ENCODE measurements at places on chromosomes 12 and 14. TPM values are rescaled to one million over a fixed set of nuclear protein-coding genes. Genes with fewer than 3 reads are reported as not detected.
A peak's percentile ranks its signal among the peaks of the same experiment; 100 is the strongest.

Gene SYT1
- total RNA-seq: 19.5 TPM

Gene L3HYPDH
- total RNA-seq: 16.8 TPM

DNA sequence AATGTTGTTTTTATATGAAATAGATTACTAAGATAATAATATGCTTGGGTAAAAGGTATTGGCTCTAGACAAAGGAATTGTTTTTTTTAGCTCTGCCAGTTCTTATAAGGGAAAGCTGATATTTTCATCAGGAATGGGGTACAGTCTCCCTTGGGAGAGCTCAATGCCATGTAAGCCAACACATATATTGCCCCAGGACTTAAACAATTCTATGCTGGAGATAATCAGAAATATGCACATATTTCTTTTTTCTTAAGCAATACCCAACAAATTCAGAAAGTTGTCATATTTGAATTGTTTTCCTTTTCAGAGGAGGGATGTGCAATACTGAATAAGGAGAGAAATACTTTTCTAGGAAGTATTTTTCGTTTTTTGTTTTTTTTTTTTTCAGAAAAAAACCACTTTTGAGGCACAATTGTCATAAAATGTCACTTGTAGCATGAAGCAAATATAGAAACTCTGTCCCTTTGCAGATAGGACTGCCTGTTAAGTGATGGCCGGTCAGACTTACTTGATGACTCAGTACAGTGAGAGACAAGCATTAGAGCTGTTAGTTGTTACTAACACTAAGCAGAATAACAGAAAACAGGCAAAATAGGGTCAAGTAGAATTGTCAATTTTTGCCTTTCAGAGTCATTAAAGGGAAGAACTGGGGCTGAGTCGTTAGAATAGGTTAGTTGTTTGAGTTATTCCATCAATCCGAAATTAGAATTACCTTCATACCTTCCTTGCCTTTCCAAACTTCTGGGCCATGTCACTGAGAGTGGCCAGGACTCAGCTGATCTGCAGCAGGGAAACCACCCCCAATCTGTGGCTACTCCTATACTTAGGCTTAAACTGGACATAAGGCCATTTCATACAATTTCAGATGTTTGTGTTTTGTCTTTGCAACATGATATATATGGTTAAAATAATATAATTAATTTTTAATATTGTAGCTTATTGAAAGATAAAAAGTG, 168.1 kb downstream of the SLC38A4 start:
- no peak overlapping the region for H3K27ac ChIP-seq
- H3K4me3 ChIP-seq: no peak overlapping the region
- DNase-seq: no peak
- H3K27me3 ChIP-seq: no peaks in the 10 kb centered on the region
- peaks cover 31% of the 10 kb centered on the region for H3K4me1 ChIP-seq
- H3K36me3 ChIP-seq: no peaks in the 10 kb centered on the region

DNA sequence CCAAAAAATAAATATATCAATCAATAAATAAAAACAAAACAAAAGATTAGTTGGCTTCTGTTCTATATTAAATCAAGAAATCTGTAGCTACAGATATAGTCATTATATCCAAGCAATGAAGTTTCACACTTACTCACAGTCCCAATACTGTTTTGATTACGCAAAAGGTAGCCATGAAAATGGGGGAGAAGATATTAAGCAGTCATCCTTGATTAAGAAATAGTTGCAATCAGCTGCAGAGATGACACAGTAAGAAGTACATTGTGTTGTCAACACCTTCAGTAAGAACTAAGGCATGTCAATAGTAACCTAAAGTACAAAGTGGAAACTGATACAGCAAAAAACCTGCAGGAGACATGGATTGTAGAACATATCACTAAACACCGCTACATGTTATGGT, 11.0 kb upstream of the RHOJ start:
- no peak for DNase-seq
- peaks cover 7% of the 10 kb centered on the region for H3K36me3 ChIP-seq
- H3K4me3 ChIP-seq: no peak overlapping the region
- H3K4me1 ChIP-seq: no peaks in the 10 kb centered on the region
- H3K27me3 ChIP-seq: no peaks in the 10 kb centered on the region

DNA sequence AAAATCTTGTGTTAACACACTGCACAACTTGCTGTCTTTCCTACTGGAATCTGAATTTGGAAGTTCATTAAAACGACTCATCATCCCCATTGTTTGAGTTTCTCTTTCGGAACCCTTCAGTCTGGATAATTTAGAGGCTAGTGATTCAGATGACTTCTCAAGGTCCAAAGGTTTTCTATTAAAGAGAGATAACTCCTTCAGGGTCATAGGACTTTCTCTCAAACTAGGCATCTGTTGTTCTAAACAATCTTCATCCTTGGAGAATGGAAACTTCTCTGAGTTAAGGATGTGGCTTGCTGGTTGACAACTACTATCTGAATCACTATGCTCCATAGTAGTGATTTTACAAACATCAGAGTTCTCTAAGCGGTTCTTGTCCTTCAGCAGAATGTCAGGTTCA, 4.4 kb downstream of the MLH3 start:
- no peak overlapping the region for H3K27ac ChIP-seq
- DNase-seq: no peak
- H3K36me3 ChIP-seq: peaks cover 28% of the 10 kb centered on the region

DNA sequence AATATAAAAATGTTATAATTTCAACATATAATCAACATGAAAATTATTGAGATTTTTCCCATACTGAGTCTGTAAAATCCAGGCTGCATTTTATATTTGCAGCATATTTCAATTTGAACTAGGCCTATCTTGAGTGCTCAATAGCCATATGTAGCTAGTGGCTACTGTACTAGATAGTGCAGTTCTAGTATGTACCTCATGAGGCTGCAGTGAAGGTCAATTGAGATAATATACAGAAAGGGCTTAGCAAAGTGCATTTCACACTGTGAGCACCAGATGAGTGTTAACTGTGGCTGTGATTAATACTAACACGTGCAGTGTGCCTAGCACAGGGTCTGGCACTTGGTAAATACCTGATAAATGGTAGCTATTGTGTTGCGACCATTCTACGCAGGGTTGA, 5.4 kb upstream of the SLC22A17 start:
- H3K4me1 ChIP-seq: peaks cover 35% of the 10 kb centered on the region
- H3K27me3 ChIP-seq: peaks cover 13% of the 10 kb centered on the region
- no peak for DNase-seq
- peaks cover 8% of the 10 kb centered on the region for H3K36me3 ChIP-seq
- no peak overlapping the region for H3K27ac ChIP-seq

DNA sequence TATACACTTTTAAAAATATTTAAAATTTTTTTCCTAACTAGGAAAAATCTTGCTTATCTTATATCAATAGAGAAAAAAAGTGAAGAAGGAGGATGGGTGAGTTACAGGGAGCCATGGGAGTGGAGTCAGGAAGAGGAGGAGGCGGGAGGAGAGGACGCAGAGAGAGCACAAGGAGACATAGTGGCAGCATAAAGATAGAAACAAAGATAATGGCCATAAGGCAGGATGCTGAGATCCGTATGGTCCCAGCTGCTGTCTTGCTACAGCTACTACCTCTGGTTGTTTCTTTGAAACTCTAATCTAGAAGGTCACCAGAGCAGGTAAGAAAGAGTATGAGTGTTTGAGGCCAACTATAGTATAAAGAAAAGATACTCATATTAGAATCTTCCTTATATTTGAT, 2.6 kb upstream of the SOX5 start:
- H3K27ac ChIP-seq: peak overlapping the region; percentile 95
- DNase-seq: no peak
- peak overlapping the region; percentile 79 for H3K4me3 ChIP-seq
- H3K27me3 ChIP-seq: no peaks in the 10 kb centered on the region

- no peak for DNase-seq
- H3K36me3 ChIP-seq: peaks cover 9% of the 10 kb centered on the region
- H3K27me3 ChIP-seq: no peaks in the 10 kb centered on the region
Measured at GRCh38 chr14:37550511-37550910, 44.5 kb downstream of the FOXA1 start.

GRCh38 chr12:45204757-45205156, 11.1 kb upstream of the ANO6 start:
- H3K4me3 ChIP-seq: no peak overlapping the region
- H3K27me3 ChIP-seq: no peaks in the 10 kb centered on the region
- no peaks in the 10 kb centered on the region for H3K36me3 ChIP-seq
- H3K27ac ChIP-seq: no peak overlapping the region
- no peaks in the 10 kb centered on the region for H3K4me1 ChIP-seq

All from neural crest cell (in vitro differentiated cells).